ENCODE measurements at places on chromosomes 7 and 10. TPM values are rescaled to one million over a fixed set of nuclear protein-coding genes. Genes with fewer than 3 reads are reported as not detected.
A peak's percentile ranks its signal among the peaks of the same experiment; 100 is the strongest.

The PNLIP gene
- 2.9 TPM for total RNA-seq

The CREB5 gene
- 23.1 TPM for total RNA-seq

- no peak overlapping the region for H3K4me3 ChIP-seq
- H3K27ac ChIP-seq = no peak overlapping the region
- H3K4me1 ChIP-seq = peaks cover 4% of the 10 kb centered on the region
- H3K27me3 ChIP-seq = no peaks in the 10 kb centered on the region
Observed at GRCh38 chr7:84095971-84096370, 98.6 kb downstream of the SEMA3A start.

- no peak overlapping the region for H3K27ac ChIP-seq
- peak; percentile 69 for DNase-seq
- no peaks in the 10 kb centered on the region for H3K27me3 ChIP-seq
- no peak overlapping the region for H3K4me3 ChIP-seq
Observed at GRCh38 chr7:4707217-4707741, 25.2 kb downstream of the FOXK1 start.

- peaks cover 12% of the 10 kb centered on the region for H3K27me3 ChIP-seq
- H3K4me3 ChIP-seq = no peak overlapping the region
- no peaks in the 10 kb centered on the region for H3K36me3 ChIP-seq
- no peaks in the 10 kb centered on the region for H3K4me1 ChIP-seq
- no peak for DNase-seq
Observed at GRCh38 chr10:123555616-123556015, 110.5 kb upstream of the GPR26 start.

GRCh38 chr7:4054158-4054557 lies 627.9 kb upstream of the FOXK1 start:
- H3K4me1 ChIP-seq = no peaks in the 10 kb centered on the region
- no peaks in the 10 kb centered on the region for H3K27me3 ChIP-seq
- DNase-seq = no peak
- no peak overlapping the region for H3K4me3 ChIP-seq
- no peak overlapping the region for H3K27ac ChIP-seq
- no peaks in the 10 kb centered on the region for H3K36me3 ChIP-seq

GRCh38 chr10:125344573-125345171 lies 184.3 kb upstream of the CTBP2 start:
- peaks cover 4% of the 10 kb centered on the region for H3K4me1 ChIP-seq
- H3K27me3 ChIP-seq = peaks cover 2% of the 10 kb centered on the region
- H3K27ac ChIP-seq = no peak overlapping the region
- H3K36me3 ChIP-seq = no peaks in the 10 kb centered on the region
- H3K4me3 ChIP-seq = no peak overlapping the region

DNA sequence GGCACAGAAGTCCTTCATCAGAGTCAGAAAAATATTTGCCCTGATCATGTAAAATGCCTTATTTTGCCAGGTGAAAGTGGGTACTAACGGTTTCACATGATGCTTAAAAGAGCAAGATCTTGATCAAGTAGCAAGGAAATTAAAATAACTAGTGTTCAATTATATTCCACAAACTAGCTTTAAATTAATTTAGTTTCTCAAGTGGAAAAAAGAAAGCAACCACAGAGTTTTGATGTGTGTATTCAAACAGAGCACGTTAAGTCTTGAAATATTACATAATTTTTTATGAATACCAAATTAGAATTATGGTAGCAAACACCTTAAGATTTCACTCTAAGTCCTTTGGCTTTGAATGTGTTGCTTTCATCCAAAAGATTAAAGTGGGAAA lies 47.3 kb downstream of the PIP4K2A start:
- peaks cover 3% of the 10 kb centered on the region for H3K4me1 ChIP-seq
- no peak for DNase-seq
- no peak overlapping the region for H3K27ac ChIP-seq
- no peaks in the 10 kb centered on the region for H3K36me3 ChIP-seq
- H3K4me3 ChIP-seq = no peak overlapping the region
- H3K27me3 ChIP-seq = no peaks in the 10 kb centered on the region

- no peak overlapping the region for H3K4me3 ChIP-seq
- H3K27me3 ChIP-seq = no peaks in the 10 kb centered on the region
- no peak for DNase-seq
- peaks cover 2% of the 10 kb centered on the region for H3K4me1 ChIP-seq
- no peak overlapping the region for H3K27ac ChIP-seq
- no peaks in the 10 kb centered on the region for H3K36me3 ChIP-seq
Observed at GRCh38 chr7:149750122-149750845, 23.1 kb downstream of the ZNF467 start.

DNA sequence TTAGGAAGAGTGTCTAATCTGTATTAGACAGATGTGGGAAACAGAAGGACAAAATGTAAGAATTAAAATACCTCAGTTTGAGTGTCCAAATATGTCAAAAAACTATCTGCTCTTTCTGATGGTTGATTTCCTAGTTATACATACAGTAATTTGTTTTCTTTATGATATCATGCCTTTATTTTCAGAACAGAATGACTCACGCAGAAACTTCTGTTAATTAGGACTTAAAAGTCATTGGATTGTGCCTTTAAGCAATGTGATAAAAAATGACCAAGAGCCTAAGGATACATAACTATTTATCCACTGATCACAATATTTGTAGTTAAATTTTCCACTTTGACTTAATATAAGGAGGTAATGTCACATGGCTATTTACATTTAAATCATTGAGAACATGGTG lies 206.7 kb upstream of the PTPRZ1 start:
- no peaks in the 10 kb centered on the region for H3K4me1 ChIP-seq
- H3K4me3 ChIP-seq = no peak overlapping the region
- no peak for DNase-seq
- no peaks in the 10 kb centered on the region for H3K36me3 ChIP-seq
- no peaks in the 10 kb centered on the region for H3K27me3 ChIP-seq

DNA sequence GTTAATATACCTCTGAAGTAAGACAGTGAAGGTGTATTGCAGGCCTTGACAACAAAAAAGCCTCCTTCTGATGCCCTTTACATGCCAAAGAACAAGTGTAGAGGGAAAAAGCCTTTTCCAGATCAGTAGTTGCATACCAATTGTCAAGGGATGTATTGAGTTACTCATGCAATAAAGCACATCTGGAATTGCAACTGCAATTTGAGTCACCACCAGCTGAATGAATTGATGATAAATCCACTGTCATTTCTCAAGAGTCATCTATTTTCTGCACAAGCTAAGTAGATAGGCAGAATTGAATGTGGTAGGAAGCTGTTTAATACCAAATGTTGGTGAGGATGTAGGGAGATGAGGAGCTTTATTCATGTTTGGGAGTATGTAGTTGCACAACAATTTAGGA lies 325.9 kb upstream of the SMIM30 start:
- H3K27me3 ChIP-seq = no peaks in the 10 kb centered on the region
- H3K4me3 ChIP-seq = no peak overlapping the region
- DNase-seq = no peak
- H3K27ac ChIP-seq = no peak overlapping the region
- no peaks in the 10 kb centered on the region for H3K36me3 ChIP-seq
